ENCODE measurements at places on chromosomes 16 and 17.
A peak's percentile ranks its signal among the peaks of the same experiment; 100 is the strongest.

GRCh38 chr17:57739402-57740234 is 5.5 kb downstream of the CCDC182 start:
- DNase-seq, result no peak

DNA sequence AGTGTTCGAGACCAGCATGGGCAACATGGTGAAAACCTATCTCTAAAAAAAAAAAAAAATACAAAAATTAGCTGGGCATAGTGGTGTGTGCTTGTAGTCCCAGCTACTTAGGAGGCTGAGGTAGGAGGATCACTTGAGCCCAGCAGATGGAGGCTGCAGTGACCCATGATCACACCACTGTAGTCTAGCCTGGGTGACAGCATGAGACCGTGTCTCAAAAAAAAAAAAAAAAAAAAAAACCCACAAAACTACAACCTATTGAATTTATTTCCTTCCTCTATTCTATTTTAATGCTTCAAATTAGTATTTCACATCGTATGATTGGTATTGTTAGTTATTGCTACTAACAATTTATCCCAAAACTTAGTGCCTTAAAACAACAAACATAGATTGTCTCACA is 9.4 kb upstream of the NUFIP2 start:
- no peak for DNase-seq

DNA sequence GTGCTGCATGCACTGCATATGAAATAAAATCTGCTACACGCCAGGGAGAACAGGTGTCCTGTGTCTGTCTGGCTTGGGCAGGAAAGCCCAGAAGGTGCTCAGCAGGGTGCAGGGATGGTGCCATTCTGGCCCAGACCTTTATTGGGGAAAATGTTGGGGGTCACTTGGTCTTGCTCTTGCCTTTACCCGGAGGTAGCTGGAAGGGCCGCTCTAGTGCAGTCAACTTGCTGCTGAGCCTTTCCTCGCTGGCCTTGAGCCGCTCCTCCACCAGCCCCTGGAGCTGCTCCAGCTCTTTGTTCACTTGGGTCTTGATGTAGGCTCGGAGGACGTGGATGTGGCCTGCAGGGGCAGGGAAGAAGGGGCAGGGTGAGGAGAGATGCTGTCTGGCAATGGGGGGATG is 4.5 kb downstream of the CFAP119 start:
- DNase-seq, result no peak

DNA sequence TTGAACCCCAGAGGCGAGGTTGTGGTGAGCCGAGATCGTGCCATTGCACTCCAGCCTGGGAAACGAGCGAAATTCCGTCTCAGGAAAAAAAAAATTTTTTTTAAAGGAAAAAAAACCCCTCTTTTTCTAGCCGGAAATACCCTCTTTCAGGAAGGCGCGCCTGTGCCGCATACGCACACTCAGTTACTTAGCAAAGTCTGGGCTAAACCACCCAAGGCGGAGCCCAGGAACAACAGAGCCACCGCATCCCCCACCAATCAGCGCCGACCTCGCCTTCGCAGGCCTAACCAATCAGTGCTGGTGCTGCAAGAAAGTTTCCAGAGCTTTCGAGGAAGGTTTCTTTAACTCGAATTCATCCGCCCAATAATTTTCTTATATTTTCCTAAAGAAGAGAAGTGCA is 510.4 kb downstream of the KCNJ18 start:
- DNase-seq, result no peak

DNA sequence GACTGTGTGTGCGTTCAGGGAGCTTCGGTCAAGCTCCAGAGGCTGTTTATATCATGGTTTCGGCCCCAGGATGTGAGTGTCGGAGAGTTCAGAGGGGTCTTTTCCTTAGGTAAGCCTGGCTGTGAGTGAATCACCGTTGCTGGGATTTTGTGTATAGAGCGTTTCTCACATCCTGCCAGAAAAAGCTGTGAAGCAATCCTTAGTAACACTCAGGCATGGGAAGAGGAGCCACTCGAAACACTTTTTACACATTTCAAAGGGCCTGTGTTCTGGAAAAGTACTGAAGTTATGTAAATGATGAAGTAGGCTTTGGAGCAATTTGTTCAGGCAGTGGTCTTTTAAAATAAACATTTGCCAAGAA is 662 bp downstream of the PGS1 start:
- no peak for DNase-seq

DNA sequence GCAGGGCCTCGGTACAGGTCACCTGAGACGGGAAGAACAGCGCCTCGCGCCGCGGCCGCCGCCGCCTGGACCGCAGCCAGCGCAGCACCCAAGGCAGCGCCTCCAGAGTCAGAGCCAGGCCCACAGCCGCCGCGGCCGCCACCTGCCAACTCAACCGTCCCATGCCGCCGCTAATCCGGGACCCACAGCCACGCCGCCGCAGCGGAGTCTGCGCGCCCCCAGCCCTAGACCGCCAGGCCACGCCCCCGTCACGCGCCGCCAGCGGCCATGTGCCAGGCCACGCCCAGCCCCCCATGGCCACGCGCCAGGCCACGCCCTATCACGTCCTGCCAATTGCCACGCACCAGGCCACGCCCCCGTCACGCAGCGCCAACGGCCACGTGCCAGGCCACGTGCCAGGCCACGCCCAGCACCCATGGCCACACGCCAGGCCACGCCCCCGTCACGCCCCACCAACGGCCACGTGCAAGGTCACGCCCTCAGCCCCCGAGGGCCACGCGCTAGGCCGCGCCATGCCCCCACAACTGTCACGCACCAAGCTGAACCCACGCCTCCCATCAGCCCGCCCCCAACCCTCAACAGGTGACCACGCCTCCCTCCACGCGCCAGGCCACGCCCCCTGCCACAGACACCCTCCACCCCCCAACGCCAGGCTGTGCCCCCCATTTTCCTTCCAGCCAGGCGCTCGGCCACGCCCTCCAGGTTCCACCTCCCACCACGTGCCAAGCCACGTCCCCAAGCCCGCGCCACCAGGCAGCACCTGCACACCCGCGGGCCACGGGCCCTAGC is at the start of gene PLD6:
PLD6 (minus strand) TSS at position 210 of the 789 bp plus-strand sequence; CDS start at position 163, 47 bp downstream.
- DNase-seq, result peak; percentile 95

DNA sequence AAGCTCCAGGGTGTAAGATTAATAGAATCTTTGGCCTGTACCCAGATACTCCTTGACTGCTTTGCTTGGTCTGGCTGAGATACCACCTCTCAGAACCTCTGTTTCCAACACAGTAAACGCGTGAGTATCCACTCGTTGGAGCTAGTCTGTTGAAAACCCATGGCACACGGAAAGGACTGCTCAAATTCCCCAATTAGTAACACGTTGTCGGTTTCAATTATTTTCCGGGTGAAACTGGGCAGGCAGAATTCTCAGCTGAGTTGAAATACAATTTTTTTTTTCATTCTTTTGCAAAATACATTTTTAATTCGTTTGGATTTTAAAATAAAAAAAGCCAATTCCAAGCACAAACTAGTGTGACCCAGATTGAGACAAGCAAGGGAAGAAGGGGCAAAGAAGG is 120.5 kb downstream of the MAF start:
- no peak for DNase-seq

GRCh38 chr17:56543280-56543679 is 50.2 kb upstream of the NOG start:
- no peak for DNase-seq

DNA sequence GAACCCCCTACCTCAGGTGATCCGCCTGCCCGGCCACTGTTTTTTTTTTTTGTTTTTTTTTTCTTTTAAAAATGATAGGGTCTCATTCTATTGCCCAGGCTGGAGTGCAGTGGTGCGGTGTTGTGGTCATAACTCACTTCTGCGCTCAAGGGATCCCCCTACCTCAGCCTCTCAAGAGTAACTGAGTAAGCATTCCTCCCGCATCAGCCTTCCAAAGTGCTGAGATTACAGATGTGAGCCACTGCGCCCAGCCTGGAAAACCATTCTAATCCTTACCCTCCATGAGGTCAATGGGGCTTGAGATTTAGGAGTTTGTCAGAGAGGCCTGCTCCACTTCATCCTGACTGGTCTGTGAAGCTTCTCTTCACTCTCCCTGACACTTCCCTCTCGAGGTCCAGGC is 12.5 kb downstream of the ERAL1 start:
- DNase-seq, result no peak

DNA sequence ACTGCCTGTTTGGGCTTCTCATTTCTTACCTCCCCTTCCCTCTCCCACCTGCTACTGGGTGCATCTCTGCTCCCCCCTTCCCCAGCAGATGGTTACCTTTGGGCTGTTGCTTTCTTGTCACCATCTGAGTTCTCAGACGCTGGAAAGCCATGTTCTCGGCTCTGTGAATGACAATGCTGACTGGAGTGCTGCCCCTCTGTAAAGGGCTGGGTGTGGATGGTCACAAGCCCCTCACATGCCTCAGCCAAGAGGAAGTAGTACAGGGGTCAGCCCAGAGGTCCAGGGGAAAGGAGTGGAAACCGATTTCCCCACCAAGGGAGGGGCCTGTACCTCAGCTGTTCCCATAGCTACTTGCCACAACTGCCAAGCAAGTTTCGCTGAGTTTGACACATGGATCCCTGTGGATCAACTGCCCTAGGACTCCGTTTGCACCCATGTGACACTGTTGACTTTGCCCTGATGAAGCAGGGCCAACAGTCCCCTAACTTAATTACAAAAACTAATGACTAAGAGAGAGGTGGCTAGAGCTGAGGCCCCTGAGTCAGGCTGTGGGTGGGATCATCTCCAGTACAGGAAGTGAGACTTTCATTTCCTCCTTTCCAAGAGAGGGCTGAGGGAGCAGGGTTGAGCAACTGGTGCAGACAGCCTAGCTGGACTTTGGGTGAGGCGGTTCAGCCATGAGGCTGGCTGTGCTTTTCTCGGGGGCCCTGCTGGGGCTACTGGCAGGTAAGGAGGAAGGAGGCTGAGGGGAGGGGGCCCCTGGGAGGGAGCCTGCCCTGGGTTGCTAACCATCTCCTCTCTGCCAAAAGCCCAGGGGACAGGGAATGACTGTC is at the start of gene CD68:
CD68 (plus strand) TSS at position 638 of the 833 bp plus-strand sequence; CDS start at position 678, 40 bp downstream.
- peak; percentile 88 for DNase-seq

- no peak for DNase-seq
These were observed 7.2 kb upstream of the EIF4A3 start for GRCh38 chr17:80154166-80154565.

DNA sequence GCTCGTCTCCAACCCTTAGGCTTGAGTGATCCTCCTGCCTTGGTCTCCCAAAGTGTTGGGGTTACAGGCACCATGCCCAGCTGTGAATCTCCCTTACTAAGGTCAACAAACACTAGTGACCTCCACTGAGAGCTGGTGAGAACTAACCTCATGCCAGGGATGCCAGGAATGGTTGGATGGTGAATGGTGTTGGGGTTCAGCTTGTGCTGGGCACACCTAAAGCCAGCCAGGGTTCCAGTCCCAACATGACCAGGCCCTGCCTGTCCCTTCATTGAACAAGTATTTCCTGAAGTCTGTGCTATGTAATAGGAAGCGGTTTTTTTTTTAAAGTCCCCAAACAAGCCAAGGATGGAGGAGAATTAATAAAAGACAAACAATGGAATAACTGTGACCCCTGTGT is 56.0 kb upstream of the TOB1 start:
- DNase-seq, result no peak

GRCh38 chr17:77109764-77110359 is 30.9 kb upstream of the SEC14L1 start:
- no peak for DNase-seq

GRCh38 chr17:38750044-38750311 is 1.8 kb upstream of the PCGF2 start:
- no peak for DNase-seq

DNA sequence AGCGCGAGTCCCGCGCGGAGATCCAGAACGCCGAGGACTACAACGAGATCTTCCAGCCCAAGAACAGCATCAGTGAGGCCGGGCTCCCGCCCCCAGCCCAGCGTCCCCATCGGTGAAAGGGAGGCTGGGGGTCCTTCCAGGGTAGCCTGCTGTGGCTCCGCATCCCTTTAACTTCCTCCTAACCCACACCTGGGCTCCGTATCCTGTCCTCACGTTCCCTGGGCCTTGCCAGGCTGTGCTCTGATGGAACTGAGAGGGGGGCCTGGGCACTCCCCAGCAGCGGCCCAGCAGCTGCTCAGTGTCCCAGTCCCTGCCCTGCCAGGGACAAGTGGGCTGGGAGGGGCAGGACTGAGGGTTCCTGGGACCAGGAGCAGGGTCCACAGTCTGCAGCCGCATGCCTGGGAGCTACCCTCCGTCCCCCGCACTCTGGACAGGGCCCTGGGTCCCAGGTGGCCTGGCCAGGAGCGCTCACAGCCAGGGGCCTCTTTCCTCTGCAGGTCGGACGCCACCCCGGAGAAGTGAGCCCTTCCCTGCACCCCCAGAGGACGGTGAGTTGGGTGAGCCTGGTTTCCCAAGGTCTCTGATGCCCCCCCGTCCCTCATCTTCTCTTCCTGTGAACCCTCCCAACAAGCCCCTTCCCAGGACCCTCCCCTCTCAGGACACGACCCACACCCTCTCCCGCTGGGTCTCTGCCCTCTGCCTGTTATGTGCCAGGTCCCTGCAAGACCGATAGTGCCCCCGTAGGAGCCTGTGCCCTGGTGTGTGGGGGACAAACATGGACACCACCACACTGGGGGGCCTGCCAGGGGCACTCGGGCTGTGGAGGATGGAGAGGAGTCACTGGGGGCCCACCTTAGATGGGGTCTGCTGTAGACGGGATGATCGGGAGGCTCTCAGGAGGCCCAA is 18.1 kb downstream of the KATNB1 start:
- no peak for DNase-seq

DNA sequence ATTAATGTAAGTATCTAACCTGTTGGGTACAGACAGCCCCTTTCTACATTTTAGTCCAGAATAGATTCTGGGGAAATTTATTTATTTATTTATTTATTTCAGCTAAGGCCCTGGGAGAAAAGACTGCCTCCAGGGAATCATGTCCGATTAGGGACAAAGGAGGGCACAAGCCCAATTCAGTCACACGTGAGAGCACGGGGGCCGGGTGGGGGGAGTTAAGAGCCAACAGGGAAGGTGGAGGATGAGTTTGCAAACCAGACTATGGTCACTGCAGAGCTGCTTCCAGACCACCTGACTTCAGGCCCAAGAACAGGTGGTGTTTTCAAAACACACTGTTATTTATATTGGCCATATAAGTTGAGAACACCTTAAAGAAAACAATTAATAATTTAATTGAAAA is 1.6 kb upstream of the ZFHX3 start:
- DNase-seq, result no peak

DNA sequence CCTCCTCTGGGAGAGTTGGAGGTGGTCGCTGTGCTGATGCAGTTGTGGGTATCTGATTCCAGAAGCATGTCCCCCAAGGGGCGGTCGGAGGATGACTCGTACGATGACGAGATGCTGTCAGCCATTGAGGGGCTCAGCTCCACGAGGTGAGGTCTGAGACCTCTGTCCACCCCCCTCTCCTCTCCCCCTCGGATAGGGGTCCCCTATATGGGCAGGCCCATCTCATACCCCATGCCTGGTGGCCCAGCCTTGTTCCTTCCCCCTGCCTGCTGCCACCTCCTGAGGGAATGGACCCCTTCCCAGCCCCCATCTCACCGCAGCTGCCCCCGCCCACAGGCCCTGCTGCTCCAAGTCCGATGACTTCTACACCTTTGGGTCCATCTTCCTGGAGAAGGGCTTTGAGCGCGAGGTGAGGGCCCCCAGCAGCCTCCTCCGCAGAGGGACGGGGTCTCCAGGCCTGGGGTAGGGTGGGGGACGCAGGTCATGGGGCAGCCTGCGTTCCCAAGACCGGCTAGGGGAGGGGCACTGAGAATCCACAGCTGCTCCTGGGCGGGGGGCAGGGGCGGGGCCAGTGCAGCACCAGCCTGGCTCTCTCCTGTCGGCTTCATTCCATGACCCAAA is 39.2 kb downstream of the ADCY7 start:
- DNase-seq, result no peak

- no peak for DNase-seq
These were observed 88.2 kb downstream of the CHD9 start for GRCh38 chr16:53142823-53143568.

- no peak for DNase-seq
These were observed 58.3 kb downstream of the RAI1 start for GRCh38 chr17:17739388-17740066.

Measured in CD4-positive, alpha-beta T cell treated with Interleukin-15 for 1 hour (primary cell).